HCT116 (cell line): ENCODE measurements at places on chromosomes 7 and 10. TPM values are rescaled to one million over a fixed set of nuclear protein-coding genes. Genes with fewer than 3 reads are reported as not detected.

- H3K4me3 ChIP-seq, result no peak overlapping the region
- 0 out of 2 replicates have a peak, but pooled peaks cover 4% of the 10 kb centered on the region for H3K27me3 ChIP-seq
- no peaks in the 10 kb centered on the region for H3K4me1 ChIP-seq
- no peak for DNase-seq
- no peaks in the 10 kb centered on the region for H3K36me3 ChIP-seq
- no peak overlapping the region for H3K27ac ChIP-seq
These were observed 275.1 kb downstream of the CELF2 start for GRCh38 chr10:11292576-11293302.

CNPY1 gene
- not detected for total RNA-seq

DNA sequence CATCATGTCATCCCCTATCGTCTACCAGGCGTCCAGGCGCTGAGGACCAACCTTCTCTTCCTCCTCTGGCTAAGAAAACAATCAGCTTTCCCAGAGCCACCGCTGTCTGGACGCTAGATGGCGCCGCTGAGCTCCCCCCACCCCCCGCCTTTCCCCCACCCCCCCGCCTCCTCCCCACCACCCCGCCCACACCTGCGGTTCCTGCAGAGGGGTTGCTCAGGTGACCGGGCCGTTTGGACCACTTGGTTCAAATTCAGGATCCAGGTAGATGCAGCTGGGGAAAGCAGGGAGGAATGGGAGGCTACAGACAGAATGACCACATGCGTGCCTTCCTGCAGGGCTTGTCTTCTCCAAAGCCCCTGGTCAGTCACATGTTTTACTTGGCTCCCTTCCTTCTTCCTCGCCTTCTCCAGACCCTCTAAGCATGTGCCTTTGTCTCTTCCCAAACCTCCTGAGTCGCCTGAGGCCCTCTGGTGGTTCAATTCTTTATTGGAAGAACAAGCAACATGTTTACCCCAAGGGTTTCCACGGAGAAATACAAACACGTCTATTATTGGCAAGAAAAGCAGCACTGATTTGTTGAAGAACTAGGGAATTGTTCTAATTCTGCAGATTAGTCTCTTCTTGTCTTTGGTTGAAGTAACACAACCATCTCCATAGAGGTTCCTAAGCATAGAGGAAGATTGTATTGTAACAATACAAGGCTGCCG, 24.7 kb downstream of the AOC1 start:
- peak; percentile 87 for DNase-seq
- H3K27me3 ChIP-seq, result peaks cover 4% of the 10 kb centered on the region; the same call in 1 of the 2 replicates
- H3K4me3 ChIP-seq, result no peak overlapping the region
- H3K27ac ChIP-seq, result no peak overlapping the region
- peaks cover 20% of the 10 kb centered on the region for H3K4me1 ChIP-seq
- no peaks in the 10 kb centered on the region for H3K36me3 ChIP-seq

DNA sequence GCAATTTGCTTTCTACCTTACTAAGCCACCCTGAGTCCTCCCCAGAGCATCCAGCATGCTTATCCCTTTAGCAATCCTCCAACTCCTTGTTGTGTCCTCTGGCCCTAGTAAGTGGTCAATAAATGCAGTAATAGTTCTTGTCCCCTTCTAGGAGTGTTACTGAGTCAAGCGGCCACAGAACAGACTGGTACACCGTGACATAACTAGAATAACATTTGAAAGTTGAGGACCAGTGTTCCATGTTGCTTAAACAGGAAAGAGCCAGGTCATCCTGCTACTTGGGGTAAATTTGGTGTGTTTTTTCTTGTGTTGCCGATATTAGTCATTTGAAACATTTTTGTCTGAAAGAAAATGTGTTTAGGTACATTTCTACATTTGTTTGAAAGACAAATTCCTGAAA, 4.8 kb upstream of the CDK6 start:
- H3K27me3 ChIP-seq, result no peaks in the 10 kb centered on the region
- no peak overlapping the region for H3K27ac ChIP-seq
- H3K36me3 ChIP-seq, result no peaks in the 10 kb centered on the region
- H3K4me3 ChIP-seq, result no peak overlapping the region

RADIL gene
- 5.3 TPM for total RNA-seq

DNA sequence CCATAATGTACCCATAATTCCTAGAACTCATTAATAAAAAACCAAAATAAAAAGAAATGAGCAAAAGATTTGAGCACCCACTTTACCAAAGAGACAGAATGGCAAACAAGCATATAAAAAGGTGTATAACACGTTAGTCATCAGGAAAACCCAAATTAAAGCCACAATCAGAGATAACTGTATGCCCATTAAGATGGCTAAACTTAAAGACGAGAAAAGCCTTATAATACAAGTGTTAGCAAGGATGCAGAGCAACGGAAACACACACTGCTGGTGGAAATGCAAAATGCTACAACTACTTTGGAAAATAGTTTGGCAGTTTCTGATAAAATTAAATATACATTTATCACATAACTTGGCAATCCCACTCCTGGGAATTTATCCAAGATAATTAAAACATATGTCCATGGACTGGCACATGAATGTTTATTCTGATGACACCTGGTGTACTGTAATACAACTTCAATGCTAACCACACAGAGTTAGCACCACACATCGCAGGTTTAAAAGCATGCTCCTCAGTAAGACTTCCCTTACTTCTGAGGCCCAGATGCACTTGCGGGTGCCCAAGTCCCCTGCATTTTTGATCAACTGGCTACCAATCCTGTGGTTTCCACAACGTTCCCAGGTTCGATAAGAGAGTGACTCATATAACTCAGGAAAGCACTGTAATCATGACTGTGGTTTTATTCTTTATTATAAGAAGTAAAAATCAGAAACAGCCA, 158.6 kb downstream of the SNX13 start:
- H3K27ac ChIP-seq, result no peak overlapping the region
- H3K4me3 ChIP-seq, result no peak overlapping the region
- peaks cover 4% of the 10 kb centered on the region; the same call in 1 of the 2 replicates for H3K4me1 ChIP-seq
- no peaks in the 10 kb centered on the region for H3K36me3 ChIP-seq
- DNase-seq, result peak; percentile 12
- H3K27me3 ChIP-seq, result no peaks in the 10 kb centered on the region

GRCh38 chr10:10007957-10008356, 1009.7 kb upstream of the CELF2 start:
- H3K4me3 ChIP-seq, result no peak overlapping the region
- H3K36me3 ChIP-seq, result no peaks in the 10 kb centered on the region
- no peak overlapping the region for H3K27ac ChIP-seq
- DNase-seq, result no peak

HABP2 gene
- 0.20 TPM for total RNA-seq

GRCh38 chr10:90969947-90970673, 49.2 kb upstream of the ANKRD1 start:
- no peaks in the 10 kb centered on the region for H3K4me1 ChIP-seq
- DNase-seq, result no peak
- H3K36me3 ChIP-seq, result no peaks in the 10 kb centered on the region
- no peak overlapping the region for H3K4me3 ChIP-seq

GRCh38 chr10:16009785-16010184, 149.5 kb upstream of the MINDY3 start:
- no peak overlapping the region for H3K27ac ChIP-seq
- peaks cover 4% of the 10 kb centered on the region; the same call in 1 of the 2 replicates for H3K27me3 ChIP-seq
- no peak for DNase-seq
- no peak overlapping the region for H3K4me3 ChIP-seq
- H3K36me3 ChIP-seq, result no peaks in the 10 kb centered on the region

DNA sequence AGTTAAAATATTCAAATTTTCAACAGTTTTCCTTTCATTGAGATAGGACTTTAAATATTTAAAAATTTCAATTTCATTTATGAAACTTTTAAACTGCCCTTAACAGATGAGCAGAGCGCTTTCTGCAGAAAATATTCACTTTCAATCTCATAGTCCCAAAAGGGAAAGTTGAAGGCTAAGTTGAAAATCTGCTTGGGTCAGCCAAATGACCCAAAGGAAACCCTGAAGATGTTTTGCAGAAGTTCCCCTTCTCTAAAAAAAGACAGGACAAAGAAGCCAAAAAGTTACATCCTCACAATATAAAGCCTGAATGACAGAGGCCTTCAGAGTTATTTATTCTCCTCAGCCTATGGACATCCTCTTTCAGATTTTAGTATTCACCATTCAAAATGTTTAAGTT, 17.6 kb upstream of the SCIN start:
- H3K4me3 ChIP-seq, result no peak overlapping the region
- no peaks in the 10 kb centered on the region for H3K4me1 ChIP-seq
- no peaks in the 10 kb centered on the region for H3K36me3 ChIP-seq
- H3K27ac ChIP-seq, result no peak overlapping the region

DNA sequence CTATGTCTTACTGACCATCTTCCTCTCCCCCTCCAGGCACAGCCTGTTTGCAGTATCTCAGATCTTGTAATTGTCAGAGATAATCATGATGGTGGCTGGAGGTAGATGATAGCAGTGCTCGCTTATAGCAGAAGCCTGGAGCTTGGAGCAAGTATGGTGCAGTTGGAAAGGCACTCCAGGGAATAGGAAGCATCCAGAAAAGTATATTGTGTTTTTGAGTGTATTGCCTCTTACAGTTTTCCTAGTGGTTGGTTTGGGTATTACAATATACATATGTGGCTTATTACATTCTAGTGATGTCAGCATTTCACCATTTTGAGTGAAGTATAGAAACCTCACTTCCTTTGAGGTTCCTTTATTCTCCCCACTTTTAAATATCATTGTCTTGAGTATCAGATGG, 101.5 kb downstream of the STK31 start:
- H3K27ac ChIP-seq, result no peak overlapping the region
- H3K27me3 ChIP-seq, result no peaks in the 10 kb centered on the region
- H3K36me3 ChIP-seq, result no peaks in the 10 kb centered on the region
- H3K4me1 ChIP-seq, result no peaks in the 10 kb centered on the region
- H3K4me3 ChIP-seq, result no peak overlapping the region

DNA sequence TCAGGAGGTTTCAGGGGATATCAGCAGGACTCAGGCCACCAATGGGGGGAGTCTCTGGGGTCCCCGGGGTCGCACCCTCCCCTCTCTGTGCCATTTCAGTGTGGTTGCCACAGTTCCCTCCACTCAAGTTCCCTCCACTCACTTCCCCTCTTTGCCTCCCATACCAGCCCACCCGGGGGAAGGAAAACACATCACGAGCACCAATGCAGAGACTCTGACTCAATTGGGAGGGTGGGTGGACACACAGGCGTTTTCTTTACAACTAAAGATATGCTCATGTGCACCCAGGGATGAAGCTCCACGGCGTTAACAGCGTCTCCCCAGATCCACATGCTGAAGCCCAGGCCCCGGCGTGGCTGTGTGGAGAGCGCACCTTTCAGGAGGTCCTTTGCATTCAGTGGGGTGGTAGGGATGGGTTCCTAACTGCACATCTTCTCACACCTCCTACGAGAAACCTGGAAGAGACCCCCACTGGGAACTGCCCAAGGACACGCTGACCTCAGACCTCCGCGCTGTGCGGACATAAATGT, 254.1 kb downstream of the ZMYND11 start:
- no peaks in the 10 kb centered on the region for H3K4me1 ChIP-seq
- no peaks in the 10 kb centered on the region for H3K27me3 ChIP-seq
- H3K4me3 ChIP-seq, result no peak overlapping the region
- H3K36me3 ChIP-seq, result 0 out of 2 replicates have a peak, but pooled peaks cover 8% of the 10 kb centered on the region
- no peak overlapping the region for H3K27ac ChIP-seq
